Posterior cingulate gyrus (tissue), 11 donors: ENCODE measurements at places on chromosomes 5 and 9.

DNA sequence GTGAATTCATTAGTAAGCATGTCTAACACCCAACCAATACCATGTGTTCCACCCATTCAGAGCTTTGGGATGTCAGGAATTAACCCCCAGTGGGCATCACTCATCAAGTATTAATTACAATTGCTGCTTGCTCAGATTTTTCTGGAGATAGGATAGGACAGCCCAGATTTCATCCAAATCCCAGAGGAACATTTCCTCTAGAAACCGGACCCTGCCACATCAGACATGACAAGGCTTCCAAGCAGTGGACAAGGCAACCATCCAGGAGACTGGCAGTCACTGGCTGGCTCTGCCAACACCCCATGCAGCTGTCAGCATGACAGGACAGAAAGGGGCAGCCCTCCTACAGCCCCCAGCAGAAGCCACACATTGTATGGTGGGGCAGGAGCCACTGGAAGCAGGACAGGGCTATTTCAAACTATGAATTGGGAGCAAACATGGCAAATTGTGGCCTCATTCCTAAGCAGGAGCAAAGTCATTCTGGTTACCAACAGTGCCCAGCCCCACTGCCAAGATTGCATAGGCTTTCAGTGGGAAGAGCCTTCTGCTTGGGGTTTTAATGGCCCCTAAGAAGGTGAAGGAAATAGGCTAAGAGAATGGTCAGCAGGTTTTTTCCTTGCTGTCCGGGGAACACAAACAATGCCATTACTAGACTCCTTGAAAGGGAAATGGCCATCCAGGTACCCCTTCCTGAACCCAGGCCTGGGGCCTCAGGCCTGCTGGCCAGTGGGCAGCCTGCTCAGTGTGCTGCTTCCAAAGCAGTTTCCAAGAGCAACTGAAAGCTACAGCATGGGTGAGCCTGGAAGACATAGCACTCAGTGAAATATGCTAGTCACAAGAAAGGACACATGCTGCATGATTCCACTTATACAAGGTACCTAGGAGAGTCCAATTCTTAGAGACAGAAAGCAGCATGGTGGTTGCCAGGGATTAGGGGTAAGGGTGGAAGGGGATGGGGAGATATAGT lies 294.7 kb upstream of the SLC30A5 start:
- DNase-seq, result no peak

DNA sequence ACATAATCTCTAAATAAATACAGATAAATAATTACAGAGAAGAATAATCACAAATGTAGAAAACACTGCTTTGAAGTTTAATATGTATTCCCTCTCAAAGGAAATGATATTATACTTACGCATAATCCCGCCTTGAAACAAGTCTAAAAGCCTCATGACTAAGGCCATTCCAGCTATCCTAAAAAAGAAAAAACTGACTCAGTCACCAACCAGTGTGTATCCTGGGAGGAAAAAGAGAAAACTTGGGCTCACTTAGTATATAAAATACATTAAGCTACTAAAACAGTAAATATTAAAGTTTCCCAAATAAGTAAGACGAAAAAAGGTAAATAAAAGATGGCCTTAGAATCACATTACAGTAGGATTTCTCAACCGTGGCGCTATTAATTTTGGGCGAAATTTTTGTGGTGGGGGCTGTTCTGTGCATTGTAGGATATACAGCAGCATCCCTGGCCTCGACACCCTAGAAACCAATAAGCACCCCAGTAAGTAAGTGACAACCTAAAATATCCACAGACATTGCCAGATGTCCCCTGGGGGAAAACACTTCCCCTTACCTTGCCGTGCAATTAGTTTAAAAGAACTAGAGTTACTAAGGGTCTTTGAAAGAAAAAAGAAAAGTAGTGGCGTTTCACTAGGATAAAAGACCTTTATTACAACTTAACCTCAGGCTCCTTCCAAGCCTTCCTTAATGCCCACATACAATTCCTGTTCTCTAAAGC lies 1.1 kb downstream of the HSPA9 start:
- DNase-seq, result no peak

DNA sequence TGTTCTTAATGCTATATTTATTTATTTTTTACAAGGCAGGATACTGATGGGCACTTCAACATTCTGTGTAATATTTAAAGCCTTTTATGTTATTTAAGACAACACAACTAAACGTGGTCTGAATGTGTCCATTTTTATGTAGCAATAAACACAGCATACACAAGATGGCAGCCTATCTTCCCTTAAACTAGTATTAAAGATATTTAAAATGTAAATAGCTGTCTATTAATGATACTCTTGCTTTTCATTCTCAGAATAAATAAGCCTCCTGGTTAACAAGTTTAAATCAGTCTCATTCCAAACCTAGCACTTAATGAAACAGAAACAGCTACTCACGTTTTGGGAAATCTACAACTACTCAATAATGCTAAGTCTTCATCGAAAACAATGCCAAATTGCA lies 315.7 kb downstream of the MCTP1 start:
- DNase-seq, result no peak

DNA sequence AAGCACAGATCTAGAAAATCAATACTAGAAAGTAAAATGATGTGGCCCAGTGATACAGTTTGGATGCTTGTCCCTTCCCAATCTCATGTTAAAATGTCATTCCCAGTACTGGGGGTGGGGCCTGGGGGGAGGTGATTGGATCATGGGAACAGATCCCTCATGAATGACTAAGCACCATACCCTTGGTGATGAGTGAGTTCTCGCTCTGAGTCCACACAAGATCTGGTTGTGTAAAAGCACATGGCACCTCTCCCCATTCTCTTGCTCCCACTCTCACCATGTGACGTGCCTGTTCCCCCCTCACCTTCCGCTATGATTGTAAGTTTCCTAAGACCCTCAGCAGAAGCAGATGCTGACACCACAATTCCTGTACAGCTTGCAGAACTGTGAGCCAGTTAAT lies 234.2 kb upstream of the CDH6 start:
- no peak for DNase-seq

GRCh38 chr5:173707392-173707791 lies 90.9 kb upstream of the BOD1 start:
- DNase-seq, result no peak

DNA sequence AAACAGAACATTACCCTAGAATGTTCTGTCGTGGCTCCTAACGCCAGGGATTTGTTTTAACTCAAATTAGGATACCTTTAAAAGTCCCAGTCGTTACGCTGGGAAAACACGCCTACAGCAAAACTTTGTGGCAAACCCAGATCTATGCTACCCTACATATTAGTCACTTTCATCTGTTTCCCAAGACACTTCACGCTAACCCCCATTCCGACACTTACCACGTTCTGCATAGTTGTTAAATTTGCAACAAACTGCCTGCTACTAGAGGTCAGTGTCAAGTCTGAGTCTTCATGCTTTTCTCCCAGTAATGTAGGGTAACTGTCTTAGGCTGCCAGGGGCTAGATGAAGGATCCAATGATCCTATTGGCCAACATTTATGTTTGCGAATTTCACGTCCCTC lies 140.3 kb downstream of the RASEF start:
- DNase-seq, result no peak

DNA sequence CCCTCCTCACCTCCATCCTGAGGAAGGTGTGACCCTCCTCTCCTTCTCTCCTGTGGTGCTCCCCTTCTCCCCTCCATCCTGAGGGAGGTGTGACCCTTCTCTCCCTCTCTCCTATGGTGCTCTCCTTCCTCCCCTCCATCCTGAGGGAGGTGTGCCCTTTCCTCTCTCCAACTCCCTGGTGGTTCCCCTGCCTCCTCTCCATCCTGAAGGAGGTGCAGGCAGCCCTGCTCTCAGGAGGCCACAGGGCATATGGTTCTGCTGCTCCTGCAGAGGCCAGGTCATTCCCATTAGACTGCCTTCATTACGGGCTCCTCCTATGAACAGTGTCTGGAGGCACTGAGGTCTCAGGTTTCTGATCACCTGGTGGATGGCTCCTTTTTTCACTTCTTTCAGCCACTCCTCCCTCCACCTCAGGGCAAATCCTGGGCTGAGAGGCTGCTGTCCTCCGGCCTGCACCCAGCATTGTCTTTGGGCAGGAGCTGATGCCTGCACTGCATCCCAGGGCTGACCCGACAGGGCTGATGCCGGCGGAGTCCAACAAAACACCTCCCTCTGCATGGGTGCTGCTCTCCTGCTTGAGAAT lies 197.1 kb downstream of the MED10 start:
- no peak for DNase-seq

- DNase-seq, result no peak
Measured at GRCh38 chr5:101679816-101680215, 616.3 kb downstream of the SLCO4C1 start.

DNA sequence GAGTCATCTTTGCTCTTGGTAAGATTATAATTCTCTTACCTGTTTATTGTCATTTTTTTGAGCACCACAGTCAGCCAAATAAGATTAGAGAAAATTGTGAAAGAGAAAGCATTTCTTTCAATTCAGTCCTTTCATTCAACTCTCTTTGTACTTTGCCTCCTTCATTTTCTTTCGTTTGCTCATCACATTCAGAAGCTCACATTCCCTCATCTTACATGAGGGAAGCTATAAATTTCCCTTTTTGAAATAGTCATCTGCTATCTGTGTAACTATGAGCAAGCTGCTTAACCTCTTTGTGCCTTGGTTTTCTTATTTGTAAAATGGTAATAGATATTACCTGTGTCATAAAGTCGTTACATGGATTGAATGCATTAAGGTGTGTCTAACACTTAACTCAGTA lies 41.4 kb downstream of the PAM start:
- DNase-seq, result no peak

DNA sequence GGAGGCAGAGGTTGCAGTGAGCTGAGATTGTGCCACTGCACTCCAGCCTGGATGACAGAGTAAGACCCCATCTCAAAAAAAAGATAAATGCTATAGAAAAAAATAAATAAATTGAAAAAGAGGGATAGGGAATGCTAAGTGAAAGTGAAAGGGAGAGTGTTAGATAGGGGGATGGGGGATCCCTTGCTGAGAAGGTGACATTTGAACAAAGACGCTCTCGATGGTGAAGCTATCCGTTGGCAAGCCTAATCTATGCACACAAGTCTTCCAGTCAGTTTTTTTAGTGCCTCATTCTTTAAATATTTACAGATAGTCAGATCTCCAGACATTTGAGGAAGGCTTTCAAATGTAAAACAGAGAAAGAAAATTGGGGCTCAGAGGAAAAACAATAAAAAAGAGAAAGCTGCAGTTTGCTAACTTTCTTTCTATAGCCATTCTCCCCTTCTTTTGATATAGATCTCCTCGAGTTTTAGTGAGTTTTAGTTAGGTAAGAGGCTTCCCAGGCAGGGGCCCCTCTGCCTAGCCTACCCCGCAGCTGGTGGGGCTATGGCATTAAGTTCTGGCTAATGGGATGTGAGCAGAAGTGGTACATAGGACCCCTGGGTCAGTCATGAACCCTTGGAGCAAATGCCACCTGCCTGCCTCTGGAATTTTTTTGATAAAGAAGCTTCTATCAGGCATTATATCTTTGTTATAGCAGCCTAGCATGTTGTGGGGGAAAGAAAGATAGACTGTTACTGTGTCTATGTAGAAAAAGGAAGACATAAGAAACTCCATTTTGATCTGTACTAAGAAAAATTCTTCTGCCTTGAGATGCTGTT lies 12.0 kb downstream of the GLRX start:
- no peak for DNase-seq

- DNase-seq, result no peak
Measured at GRCh38 chr9:112896131-112896530, 5.5 kb upstream of the SLC46A2 start.

DNA sequence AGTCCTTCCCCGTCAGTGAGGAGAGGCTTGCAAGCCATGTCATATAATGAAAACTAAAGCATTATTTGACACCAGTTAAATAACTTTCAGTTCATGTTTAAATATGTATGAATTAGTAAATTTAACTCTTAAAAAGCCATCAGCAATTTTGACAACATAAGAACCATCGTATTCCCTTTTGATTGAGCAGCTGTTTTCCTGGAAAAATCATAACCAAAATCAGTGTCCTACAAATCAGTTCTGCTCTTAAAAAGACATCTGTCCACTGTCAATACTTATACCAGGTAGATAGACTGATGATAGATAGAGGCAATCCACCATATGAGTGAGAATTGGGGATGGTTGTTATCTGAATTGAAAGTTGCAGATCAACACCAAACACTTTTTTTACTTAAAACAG lies 2.3 kb downstream of the DIRAS2 start:
- no peak for DNase-seq

- DNase-seq, result no peak
Measured at GRCh38 chr5:134449167-134449566, 37.5 kb upstream of the CDKN2AIPNL start.

- DNase-seq, result no peak
Measured at GRCh38 chr5:139468421-139468931, 2.3 kb upstream of the SMIM33 start.

DNA sequence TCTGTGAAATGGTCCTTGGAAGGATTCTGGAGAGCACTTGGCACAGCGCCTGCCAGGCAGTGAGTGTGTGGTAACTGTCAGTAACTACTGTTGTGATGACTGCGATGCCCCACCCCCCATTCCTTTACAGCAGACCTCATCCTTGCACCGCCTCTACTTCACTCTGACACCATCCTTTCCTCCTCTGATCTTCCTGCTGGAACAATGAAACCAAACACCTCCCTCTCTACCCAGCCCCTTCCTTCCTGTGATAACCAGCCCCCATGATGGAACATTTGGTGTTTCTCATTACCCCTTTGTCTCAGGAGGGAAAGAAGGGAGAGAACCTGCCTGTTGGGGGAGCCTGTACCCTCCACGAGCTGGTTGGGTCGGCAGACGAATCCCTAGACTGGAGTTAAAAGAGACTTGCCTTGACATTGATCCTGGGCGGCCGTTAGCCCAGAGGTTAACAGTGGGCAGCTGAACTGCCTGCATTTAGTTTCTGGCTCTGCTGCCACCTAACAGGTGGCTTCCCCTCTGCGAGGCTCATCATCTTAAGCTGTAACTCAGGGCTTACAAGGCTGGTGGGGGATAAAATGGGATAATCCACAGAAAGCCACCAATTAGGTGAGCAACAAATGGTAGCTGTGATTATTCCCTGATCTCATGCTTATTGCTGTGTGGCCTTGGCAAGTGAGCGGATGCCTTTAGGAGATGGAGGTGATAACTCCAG lies 34.2 kb upstream of the GRPEL2 start:
- DNase-seq, result no peak

DNA sequence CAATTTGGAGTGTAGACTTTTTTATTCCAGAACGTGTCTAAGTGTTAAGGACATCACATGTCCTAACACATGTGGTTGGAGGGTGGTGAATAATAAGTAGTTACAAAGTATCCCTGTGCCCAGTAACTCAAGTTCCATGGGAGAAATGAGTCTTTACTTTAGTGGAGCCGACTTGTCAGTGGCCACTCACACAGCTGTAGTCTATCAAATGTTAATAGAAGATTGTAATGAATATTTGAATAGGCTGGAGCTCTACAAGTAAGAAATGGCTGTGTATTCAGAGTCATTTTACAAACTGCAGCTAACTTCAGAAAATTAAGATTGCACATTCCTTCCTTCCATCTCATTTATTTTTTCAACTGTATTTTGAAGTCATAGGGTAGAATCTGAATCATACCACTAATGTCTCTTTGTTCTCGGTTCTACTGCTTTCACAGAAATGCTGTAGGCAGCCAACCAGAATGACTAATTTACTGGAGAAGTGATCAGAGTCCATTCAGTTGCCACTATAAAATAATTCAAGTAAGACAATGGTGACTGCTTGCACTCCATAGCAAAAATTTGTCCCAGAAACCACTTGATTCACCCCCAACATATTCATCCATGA lies 394.8 kb downstream of the NR2F1-AS1 start:
- DNase-seq, result no peak
